ENCODE measurements at places on chromosomes 6 and 20.

DNA sequence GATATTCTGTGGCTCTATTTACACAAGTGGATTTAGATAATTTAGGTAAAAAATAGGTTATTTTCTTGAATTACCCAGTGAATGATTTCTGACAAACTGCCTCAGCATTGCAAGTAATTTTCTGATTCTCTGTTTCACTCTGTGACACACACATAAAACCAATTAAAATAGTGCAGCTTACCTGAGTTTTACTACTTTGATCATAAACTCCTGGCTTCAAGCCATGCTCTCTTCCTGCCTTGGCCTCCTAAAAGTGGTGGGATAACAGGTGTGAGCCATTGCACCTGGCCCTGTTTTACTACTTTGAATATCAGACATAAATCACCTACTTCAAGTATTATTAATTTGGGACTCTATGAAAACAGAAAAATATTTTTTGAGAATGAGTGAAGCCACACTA is 462.9 kb downstream of the ADGRB3 start:
- no peak for DNase-seq

DNA sequence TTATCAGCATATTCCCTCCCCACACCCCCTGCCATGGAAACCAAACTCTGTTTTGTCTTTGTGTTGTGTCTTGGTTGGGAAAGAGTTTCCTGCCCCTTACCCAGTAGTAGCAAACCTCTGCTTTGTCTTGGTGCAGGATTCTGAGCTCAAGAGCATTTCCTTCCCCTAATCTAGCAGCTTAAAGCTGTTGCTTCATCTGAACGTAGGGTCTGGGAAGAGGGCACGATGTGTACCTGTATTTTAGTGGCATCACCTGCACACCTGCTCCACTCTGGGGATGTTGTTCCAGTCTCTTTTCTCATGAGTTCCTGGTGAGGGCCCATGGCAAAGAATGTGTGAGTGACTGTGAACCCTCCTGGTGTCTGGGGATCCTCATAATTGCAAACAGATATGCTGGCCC is 164.7 kb downstream of the SCP2D1 start:
- no peak for DNase-seq

- DNase-seq: no peak
Observed at GRCh38 chr6:106158816-106159215, 72.7 kb downstream of the PRDM1 start.

DNA sequence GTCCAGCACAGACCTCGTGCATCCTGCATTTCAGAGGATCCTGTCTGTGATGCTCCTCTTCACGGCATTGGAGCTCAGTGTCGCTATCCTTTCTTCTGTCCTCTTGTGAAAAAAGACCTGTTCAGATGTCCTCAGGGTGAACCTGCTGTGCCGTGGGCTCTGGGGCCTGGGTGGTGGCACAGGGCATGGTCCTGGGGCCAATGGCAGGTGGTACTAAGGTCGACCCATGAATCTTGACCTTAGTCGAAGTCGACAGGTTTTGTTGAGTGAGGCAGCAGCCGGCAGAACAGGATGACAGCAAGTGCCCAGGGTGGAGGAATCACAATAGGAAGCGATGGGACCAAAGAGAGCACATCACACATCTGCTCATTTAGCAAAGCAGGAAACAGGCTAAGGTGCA is 22.0 kb upstream of the MAS1L start:
- DNase-seq: no peak

DNA sequence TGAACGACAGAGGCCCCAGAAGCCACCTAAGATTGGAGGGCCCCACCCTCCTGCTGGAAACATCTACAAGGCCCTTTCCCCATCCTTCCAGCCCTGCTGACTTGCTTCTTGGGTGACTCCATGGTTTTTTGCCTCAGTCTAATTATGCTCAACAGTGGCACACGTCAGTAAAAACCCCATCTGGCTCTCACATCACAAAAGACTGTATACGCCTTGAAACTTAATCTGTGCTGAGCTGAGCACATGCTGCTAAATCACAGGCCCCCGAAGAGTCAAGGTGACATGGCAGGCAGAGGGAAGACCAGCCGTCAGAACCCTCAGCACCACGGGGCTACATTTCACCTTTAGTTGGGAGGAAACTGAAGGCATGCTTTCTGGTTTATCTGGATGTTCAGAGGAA is 323.1 kb downstream of the CDH26 start:
- no peak for DNase-seq

DNA sequence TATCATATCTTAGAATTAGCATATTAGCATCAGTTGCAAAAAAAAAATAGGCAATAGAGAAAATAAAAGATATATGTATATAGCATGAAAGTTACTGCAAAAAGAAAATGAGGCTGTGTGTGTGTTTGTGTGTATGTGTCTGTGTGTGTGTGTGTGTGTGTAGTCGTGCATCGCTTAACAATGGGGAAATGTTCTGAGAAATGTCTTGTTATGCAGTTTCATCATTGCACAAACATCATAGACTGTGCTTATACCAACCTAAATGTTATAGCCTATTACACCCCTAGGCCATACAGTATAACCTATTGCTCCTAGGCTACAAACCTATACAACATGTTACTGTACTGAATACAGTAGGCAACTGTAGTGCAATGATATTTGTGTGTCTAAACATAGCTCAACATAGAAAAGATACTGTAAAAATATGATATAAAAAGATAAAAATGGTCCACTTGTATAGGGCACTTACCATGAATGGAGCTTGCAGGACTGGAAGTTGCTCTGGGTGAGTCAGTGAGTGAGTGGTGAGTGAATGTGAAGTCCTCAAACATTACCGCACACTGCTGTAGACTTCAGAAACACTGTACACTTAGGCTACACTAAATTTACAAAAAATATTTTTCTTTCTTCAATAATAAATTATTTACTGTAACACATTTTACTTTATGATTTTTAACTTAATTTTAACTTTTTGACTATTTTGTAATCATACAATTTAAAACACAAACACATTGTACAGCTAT is 805.1 kb downstream of the KIF16B start:
- DNase-seq: no peak

DNA sequence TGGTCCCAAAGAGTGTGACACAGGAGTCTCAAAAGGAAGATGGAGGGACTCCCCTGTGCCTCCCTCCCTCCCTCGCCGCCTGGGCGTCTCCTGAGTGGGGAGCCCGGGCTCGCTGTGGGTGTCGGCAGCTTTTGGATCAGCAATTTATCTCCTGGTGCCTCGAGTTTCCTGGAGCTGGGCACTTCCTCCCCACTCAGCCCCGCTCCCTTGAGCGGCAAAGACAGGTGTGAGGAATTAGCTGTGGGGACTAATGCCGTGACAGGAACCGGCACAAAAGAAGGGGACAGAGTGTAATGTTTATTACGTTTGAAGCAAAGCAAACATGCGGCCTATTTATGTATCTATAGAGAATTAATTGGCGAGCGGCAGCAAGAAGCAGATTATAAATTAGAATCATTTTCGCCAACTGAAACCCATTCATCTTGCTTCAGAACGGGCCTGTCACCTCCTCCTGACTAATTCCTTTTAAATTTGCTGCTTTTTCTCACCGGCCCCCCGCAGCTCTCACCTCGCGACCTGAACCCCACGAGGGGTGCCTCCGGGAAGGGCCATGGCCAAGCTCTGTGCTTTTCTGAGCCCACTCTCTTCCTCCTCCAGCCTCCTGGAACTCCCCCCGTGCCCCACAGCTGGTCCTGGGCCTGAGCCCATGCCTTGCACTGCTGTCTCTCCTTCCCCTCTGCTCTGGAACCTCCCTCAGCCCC is 8.8 kb upstream of the CDH22 start:
- no peak for DNase-seq

DNA sequence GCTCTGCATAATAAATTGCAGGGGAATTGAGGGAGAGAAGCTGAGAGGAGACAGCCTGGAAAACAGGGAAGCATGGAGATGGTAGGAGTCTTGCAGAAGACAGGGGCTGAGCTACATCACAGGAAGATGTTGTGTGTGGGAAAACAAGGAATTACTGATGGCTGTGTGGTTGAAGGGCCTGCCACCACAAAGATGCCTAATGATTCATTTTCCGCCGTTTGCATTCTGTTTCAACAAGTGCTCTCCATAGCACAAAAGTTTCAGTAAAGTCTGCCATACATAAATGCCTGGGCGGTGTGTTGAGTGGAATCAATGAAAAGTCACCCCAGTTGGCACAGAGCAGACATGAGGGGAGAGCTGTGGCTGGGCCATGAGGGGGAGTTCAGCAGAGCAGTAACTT is 5.6 kb upstream of the KLHL31 start:
- DNase-seq: peak; percentile 11
